ENCODE measurements at places on chromosomes 12 and 14.

- no peak for DNase-seq
Observed at GRCh38 chr12:56728139-56728861, 3.2 kb upstream of the NACA start.

DNA sequence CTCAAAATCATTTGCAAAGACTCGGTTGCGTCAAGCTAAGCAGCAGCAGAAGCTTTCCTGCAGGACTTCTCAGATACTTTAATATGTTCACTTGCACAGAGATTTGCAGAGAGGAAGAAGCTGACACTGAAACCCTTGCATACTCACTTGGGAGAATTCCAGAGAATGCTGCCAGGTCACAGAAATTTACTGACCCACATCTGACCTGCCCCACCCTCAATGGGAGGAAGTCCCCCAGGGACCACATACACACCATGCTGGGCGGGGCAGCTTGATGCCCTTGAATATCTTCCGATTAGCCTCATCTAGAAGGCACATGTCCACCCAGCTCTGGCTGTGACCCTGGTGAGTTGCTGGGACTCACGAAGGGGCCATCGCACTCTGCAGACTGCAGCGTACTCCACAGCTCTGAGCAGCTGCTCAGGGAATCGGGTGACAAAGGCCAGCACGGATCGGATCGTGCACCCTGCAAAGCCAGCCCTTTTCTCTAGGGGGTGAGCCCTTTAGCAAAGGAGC lies 83.2 kb downstream of the ITPK1 start:
- DNase-seq = no peak

DNA sequence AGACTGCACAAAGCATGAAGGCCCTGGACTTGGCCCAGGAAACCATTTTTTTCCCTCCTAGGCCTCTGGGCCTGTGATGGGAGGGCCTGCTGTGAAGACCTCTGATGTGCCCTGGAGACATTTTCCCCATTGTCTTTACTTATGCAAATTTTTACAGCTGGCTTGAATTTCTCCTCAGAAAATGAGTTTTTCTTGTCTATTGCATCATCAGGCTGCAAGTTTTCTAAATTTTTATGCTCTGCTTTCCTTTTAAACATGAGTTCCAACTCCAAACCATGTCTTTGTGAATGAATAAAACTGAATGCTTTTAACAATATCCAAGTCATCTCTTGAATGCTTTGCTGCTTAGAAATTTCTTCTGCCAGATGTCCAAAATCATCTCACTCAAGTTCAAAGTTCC lies 43.7 kb upstream of the TRHDE start:
- DNase-seq = no peak

- no peak for DNase-seq
Observed at GRCh38 chr14:103434868-103435442, 49.7 kb downstream of the MARK3 start.

GRCh38 chr12:124493809-124494750 lies 73.3 kb downstream of the NCOR2 start:
- DNase-seq = no peak

- no peak for DNase-seq
Observed at GRCh38 chr12:132490422-132491137, 629 bp downstream of the FBRSL1 start.

DNA sequence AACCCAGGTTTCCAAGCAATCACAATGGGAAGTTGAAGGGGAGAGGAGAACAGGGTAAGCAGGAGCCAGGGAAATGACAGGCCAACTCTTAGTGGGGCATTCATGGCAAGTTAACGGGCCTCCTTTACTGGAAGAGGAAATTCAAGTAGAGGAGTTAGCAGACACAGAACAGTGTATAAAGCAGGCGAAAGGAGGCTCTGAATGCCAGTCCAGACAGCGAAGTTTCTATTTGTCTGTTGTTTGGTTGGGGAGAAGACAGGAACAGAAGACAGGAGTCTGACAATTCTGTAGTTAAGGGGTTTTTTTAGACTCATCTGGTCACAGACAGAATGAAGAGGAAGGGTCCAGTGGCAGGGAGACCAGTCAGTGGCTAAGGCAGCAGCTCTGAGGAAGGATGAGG lies at the start of gene ACSM4:
TSS of gene ACSM4 (plus strand) at position 301 of the 400 bp plus-strand sequence. CDS start 260 bp downstream, outside the sequence.
- DNase-seq = no peak

DNA sequence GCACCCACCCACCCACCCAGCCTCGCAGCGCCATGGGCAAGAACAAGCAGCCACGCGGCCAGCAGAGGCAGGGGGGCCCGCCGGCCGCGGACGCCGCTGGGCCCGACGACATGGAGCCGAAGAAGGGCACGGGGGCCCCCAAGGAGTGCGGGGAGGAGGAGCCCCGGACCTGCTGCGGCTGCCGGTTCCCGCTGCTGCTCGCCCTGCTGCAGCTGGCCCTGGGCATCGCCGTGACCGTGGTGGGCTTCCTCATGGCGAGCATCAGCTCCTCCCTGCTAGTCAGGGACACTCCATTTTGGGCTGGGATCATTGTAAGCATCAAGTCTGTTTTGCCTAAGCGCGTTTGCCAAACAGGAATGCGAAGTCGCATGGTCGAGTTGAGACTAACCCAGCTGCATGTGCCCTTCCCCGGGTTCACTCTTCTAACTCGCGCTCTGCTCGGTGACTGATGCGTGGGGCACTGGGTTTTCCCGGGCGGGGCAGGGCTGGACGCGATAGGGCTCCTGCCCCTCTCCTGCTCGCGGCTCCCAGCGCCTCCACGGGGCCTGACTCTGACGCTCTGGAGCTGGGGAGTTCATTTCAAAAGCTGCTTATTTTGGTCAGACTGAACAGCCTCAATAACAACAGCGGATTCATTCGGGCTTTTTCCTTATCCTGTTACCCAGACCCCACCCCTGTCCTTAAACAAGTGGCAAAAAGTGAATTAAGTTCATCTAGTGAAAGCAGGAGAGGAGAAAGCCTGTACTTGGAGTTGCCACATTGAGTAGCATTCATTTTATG lies 458 bp downstream of the SSPN start:
- no peak for DNase-seq

DNA sequence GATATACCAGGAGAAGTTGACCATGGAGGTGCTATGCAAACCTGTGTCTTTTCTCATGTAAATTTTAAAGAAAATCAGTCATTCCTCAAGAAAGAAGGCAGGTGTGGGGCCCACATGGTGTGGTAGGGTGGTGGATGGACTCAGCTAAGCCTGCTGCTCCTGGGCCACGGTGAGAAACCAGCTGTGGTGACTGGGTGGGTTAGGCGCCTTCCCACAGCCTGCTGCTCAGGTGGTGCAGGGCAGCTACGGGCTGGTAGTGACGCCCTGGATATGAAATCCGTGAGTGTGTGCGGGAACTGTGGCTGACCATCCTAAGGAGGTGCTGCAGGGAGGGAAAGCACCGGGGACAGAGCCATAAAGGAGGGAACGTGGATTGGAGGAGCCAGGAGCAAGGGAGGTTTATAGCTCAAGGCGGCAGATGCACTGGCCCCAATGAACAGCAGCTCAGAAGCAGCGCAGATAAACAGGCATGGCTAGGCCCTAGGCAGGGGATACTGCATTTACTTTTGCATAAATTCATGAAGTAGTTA lies 408.8 kb downstream of the FUT8 start:
- no peak for DNase-seq

DNA sequence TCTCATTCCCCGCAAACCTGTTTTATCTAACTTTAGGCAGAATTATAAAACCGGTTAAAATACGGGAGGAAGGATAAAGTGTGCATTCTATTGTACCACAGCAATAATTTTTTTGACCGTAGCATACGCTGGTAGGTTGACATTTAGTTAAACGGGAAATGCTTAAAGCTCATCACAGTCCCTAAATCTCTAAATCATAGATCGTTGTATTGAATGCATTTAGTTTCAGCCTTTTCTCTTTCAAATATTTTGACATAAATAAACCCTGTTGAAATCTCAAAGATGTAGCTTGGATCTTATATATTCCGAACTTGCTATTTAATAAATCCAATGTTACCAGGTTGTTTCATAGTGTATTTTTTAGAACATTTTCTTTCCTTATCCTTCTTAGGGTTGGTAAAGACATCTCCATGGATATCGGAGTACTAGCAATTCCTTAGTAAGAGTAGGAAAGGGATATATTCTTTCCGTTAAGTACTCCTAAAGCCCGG lies 798 bp downstream of the CLEC2B start:
- DNase-seq = no peak

DNA sequence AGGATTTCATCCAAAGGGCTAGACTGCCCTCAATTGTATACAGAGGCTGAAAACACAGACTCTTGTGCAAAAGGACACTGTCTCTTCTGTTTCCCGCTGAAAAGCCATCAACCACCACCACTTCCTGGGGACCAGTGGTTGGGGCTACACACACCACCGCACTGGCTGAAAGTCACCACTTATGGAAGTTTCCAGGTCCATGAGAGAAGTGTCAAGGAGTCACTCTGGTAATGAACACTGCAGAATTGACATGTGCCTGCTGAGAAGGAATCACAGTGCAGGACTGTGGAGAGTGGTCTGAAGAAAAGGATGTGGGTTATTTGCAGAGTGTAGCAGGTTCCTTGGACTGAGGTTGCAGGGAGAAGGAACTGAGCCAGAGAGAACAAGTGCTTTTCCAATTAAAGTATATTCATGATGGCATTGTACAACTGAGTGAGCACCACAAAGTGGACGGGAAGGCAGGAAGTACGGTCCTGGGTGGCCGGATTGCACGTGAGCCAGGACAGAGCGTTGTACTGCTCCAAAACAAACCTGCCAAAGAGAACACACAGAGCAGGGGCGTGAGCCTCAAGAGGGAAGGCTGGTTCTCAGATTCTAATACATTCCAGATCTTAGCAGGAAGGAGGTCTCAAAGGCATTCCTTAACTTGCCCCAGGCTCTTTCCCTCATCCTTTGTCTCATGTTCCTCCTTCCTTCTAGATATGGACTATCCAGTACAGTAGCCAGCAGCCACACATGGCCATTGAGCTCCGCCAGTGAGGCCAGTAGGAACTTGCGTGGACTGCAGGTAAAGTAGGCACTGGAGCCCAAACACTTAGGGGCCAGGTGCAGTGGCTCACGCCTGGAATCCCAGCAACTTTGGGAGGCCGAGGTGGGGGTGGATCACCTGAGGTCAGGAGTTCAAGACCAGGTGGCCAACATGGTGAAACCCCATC lies 316.4 kb downstream of the MED13L start:
- DNase-seq = no peak

DNA sequence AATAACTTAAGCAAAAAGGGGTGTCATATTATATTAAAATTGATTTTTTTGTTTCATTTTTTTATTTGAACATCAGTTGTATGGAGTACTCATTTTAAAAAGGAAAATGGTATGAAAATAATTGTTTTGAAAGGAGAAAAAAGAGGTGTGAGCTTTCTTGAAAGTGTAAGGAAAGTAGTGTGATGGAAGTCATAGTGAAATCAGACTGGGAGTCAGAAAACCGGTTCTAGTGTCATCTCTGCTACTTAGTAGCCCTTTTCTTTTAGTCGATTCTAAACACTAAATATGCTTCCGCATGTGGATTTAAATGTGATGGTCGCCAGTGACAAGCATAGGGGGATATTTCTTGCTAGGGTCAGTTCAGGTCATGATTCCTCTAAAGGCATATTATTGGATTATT lies 1.8 kb upstream of the DYRK2 start:
- DNase-seq = no peak

- peak; percentile 61 for DNase-seq
Observed at GRCh38 chr12:88580051-88580871, at the start of gene KITLG. Gene KITLG (minus strand): TSS chr12:88580471. CDS start chr12:88580278, 193 bp downstream.

GRCh38 chr12:64801381-64801780 lies 23.1 kb upstream of the TBC1D30 start:
- peak; percentile 14 for DNase-seq

DNA sequence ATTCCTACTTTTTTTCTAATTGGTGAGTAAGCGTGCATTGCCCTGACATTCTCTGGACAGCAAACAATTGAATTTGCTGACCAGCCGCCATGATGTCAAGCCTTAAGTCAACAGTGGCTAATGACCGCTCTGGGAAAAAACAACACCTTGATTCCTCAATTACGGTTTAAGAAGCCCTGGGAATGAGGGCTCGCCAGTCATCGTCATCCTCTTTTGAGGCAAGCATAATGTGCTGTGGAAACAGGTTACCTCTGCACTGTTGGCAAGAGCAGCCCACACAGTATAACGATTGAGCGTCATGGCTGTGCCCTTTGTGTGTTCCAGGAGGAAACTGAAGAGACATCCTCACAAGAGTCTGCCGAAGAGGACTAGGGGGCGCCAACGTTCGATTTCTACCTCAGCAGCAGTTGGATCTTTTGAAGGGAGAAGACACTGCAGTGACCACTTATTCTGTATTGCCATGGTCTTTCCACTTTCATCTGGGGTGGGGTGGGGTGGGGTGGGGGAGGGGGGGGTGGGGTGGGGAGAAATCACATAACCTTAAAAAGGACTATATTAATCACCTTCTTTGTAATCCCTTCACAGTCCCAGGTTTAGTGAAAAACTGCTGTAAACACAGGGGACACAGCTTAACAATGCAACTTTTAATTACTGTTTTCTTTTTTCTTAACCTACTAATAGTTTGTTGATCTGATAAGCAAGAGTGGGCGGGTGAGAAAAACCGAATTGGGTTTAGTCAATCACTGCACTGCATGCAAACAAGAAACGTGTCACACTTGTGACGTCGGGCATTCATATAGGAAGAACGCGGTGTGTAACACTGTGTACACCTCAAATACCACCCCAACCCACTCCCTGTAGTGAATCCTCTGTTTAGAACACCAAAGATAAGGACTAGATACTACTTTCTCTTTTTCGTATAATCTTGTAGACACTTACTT lies 138.9 kb downstream of the HMGA2 start:
- DNase-seq = no peak

DNA sequence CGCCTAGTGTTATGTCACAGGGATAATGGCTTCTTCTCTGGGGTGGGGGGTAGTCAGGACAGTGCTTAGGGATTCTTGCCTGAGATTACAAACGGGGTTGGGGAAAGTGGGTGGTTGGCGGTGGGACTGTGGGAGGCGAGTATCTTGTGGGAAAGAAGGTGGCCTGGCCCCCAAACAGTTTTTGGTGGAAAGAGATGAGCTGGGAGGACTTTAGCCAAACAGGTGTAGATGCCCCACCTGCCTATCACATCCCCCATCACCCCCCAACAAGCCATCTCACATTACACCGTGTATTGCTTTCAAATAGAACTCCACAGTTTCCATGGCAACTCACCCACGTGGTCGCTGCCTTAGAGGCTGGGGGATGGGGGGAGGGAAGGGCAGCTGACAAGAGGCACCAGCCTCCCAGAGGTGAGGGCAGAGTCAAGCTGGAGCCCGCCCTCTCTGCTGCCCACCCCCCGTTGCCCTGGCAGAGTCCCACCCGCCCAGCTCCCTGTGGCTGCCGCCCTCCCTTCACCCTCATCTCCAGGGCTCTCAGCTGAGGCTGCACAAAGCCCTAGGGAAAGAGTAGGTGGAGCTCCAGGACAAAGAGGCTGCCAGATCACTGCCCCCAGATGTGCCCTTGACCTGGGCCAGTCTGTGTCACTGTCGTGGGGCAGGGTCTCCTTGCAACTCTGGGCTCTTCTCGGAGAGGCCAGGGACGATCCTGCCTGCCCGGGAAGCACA lies 98.3 kb downstream of the LRRC74A start:
- DNase-seq = peak; percentile 98

GRCh38 chr14:96905825-96906224 lies 108.6 kb downstream of the VRK1 start:
- DNase-seq = no peak

- DNase-seq = no peak
Observed at GRCh38 chr14:23172096-23172495, 11.4 kb downstream of the SLC7A8 start.
